Neural progenitor cell (in vitro differentiated cells): ENCODE measurements at places on chromosomes 13 and 19.

GRCh38 chr13:57437587-57437986, 194.0 kb upstream of the PCDH17 start:
- no peak overlapping the region for H3K27ac ChIP-seq
- DNase-seq = no peak
- H3K27me3 ChIP-seq = no peaks in the 10 kb centered on the region

DNA sequence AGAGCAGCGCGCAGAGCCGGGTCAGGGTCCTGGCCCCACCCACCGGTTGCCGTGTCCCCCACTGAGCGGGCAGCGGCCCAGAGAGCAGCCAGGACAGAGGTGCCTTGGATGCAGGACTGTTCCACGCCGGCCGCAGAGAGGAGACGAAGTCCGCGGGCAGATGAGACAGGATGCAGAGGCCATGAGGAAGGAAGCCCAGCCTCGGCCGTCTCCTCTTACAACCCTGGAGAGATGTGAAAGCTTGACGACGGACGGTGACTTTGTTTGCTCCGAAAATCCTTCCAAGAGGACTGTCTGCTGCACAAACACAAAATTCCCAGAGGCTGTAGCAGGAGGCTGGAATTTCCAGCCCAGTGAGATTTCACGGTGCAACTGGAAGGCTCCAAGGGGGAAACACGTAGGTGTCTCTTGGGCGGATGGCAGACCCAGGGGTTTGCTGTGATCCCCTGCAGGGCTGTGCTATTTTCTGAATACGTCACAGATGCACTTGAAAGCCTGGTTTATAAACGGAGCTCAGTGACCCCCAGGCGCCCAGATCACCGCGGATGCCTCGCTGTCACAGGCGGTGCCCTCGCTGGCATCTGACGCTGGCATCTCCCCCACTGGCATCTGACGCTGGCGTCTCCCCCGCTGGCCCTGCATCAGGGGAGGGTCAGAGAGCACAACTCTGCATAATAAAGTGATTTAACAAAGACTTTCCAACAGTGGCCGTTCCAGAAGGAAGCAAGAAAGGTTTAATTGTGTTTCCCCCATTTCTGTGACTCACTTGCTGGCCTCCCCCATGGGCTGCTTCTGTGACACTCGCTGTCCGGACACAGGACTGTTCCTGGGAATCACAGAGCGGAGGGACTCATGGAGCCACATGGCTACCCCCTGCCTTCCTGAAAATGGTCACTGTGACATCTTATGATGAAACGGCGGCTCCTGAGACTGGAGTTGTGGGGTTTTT, 62.0 kb upstream of the C13orf46 start:
- no peaks in the 10 kb centered on the region for H3K27me3 ChIP-seq
- H3K36me3 ChIP-seq = no peaks in the 10 kb centered on the region
- DNase-seq = peak; percentile 51
- no peak overlapping the region for H3K27ac ChIP-seq
- no peak overlapping the region for H3K4me3 ChIP-seq
- peaks cover 22% of the 10 kb centered on the region for H3K4me1 ChIP-seq

GRCh38 chr19:996051-996838, 4.0 kb upstream of the GRIN3B start:
- DNase-seq = peak; percentile 62
- H3K36me3 ChIP-seq = no peaks in the 10 kb centered on the region

- no peaks in the 10 kb centered on the region for H3K27me3 ChIP-seq
- DNase-seq = peak; percentile 49
- no peak overlapping the region for H3K27ac ChIP-seq
- no peaks in the 10 kb centered on the region for H3K36me3 ChIP-seq
Observed at GRCh38 chr19:33396701-33397535, 23.4 kb downstream of the CEBPG start.

DNA sequence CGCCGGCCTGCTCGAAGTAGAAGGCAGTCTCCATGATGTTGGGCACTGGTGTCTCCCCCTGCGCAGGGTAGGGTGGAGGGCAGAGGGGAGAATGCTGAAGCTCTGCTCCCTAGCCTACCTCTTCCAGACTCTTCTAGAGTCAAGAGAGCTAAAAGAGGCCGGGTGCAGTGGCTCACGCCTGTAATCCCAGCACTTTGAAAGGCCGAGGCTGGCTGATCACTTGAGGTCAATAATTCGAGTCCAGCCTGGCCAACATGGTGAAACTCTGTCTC, 10.2 kb downstream of the RSPH6A start:
- no peaks in the 10 kb centered on the region for H3K36me3 ChIP-seq
- H3K27me3 ChIP-seq = no peaks in the 10 kb centered on the region
- no peak for DNase-seq
- no peak overlapping the region for H3K27ac ChIP-seq
- H3K4me1 ChIP-seq = no peaks in the 10 kb centered on the region

GRCh38 chr13:111422348-111422747, 101.9 kb downstream of the TEX29 start:
- no peak overlapping the region for H3K4me3 ChIP-seq
- no peaks in the 10 kb centered on the region for H3K36me3 ChIP-seq
- no peaks in the 10 kb centered on the region for H3K4me1 ChIP-seq
- no peak overlapping the region for H3K27ac ChIP-seq
- no peak for DNase-seq
- H3K27me3 ChIP-seq = no peaks in the 10 kb centered on the region

DNA sequence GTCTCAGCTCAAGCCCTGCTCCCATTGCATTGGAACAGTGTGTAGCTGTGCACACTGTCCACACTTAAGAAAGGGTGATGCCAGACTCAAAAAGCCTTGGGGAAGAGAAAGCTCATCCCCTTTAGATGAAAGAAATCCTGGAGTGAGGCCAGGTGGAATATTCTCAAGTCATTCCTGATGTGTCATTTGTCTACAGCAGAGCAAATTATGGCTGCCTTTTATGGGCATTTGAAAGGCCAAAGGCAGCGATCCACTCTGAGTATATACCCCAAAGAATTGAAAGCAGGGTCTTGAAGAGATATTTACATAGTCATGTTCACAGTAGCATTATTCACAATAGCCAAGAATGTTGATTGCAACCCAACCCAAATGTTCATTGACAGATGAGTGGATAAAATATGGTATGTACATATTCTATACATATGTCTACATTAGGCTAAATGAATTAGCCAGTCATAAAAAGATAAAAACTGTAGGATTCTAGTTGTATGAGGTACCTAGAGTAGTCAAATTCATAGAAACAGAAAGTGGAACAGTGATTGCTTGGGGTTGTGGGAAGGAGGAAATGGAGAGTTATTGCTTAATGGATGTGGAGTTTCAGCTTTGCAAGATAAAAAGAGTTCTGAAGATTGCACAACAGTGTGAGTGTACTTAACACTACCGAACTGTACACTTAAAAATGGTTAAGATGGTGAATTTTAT, 214.9 kb downstream of the KCNRG start:
- peaks cover 6% of the 10 kb centered on the region for H3K4me1 ChIP-seq
- no peaks in the 10 kb centered on the region for H3K27me3 ChIP-seq
- no peak overlapping the region for H3K4me3 ChIP-seq
- DNase-seq = no peak
- H3K27ac ChIP-seq = no peak overlapping the region

DNA sequence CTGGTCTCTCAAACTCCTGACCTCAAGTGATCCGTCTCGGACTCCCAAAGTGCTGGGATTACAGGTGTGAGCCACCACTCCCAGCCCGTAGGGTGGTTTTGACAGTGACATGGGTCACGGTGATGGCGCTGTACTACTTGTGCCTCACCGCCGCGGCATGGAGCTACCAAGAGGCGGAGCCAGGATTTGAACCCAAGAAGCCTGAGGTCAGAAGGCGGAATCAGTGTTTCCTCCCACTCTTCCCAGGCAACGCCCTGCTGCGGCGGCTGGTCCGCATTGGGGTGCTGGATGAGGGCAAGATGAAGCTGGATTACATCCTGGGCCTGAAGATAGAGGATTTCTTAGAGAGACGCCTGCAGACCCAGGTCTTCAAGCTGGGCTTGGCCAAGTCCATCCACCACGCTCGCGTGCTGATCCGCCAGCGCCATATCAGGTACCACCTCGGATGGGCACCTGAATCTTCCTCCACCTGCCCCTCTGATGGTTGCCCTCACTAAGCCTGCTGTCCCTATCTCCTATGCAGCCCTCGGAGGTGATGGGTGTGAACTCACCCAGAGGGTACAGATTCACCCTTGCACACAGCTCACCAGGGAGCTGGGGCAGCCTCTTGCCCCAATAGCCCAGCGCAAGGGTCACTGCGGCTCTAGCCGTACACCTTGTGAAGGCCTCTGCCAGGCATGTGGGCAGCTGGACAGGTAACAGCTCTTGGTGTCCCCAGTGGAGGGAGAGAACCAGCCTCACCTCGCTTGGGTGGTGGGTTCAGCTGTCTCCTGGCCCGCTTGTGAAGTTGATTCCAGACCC, 5.6 kb downstream of the RPS9 start:
- DNase-seq = no peak
- peaks cover 33% of the 10 kb centered on the region for H3K4me1 ChIP-seq
- H3K36me3 ChIP-seq = peaks cover 17% of the 10 kb centered on the region
- no peaks in the 10 kb centered on the region for H3K27me3 ChIP-seq
- no peak overlapping the region for H3K27ac ChIP-seq
- H3K4me3 ChIP-seq = no peak overlapping the region

DNA sequence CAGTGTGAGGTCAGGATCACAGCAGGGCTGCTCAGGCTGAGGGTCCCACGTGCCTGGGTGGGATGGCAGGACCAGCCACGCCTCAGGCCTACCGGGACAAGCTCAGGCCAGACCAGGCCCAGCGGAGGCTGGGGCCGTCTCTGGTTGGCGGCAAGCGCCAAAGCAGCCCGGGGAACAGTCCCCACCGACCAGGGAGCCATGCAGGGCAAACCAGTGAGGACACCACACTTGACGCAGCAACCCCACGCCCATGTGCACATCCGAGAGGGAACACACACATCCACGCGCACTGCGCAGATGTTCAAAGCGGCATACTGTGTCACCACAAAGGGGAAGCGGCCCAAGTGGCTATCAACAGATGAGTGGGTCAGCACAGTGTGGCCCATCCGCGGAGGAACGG, 15.2 kb downstream of the IZUMO4 start:
- no peak for DNase-seq
- no peak overlapping the region for H3K27ac ChIP-seq
- H3K4me1 ChIP-seq = no peaks in the 10 kb centered on the region

GRCh38 chr13:101291646-101292515, 124.4 kb downstream of the NALCN start:
- no peak for DNase-seq
- H3K36me3 ChIP-seq = no peaks in the 10 kb centered on the region
- H3K27me3 ChIP-seq = no peaks in the 10 kb centered on the region
- H3K27ac ChIP-seq = no peak overlapping the region
- H3K4me1 ChIP-seq = peaks cover 4% of the 10 kb centered on the region

- no peak for DNase-seq
- H3K27me3 ChIP-seq = no peaks in the 10 kb centered on the region
- peaks cover 16% of the 10 kb centered on the region for H3K4me1 ChIP-seq
- H3K36me3 ChIP-seq = no peaks in the 10 kb centered on the region
Observed at GRCh38 chr13:100069278-100069677, 19.6 kb upstream of the PCCA start.

GRCh38 chr13:105471673-105472072, 1063.8 kb downstream of the EFNB2 start:
- no peak for DNase-seq
- H3K27me3 ChIP-seq = no peaks in the 10 kb centered on the region
- peaks cover 14% of the 10 kb centered on the region for H3K4me1 ChIP-seq
- no peak overlapping the region for H3K4me3 ChIP-seq
- no peak overlapping the region for H3K27ac ChIP-seq
- no peaks in the 10 kb centered on the region for H3K36me3 ChIP-seq

- no peak within 1 kb of the TSS for H3K27ac ChIP-seq
- peak within 1 kb of the TSS; percentile 45 for H3K4me3 ChIP-seq
- peaks cover 6% of the 10 kb centered on the region for H3K4me1 ChIP-seq
- peak; percentile 70 for DNase-seq
Observed at GRCh38 chr19:14072535-14073260, at the start of gene MISP3. Gene MISP3, plus strand, starts transcription at chr19:14072786. Its CDS starts 524 bp downstream, at chr19:14073310.

DNA sequence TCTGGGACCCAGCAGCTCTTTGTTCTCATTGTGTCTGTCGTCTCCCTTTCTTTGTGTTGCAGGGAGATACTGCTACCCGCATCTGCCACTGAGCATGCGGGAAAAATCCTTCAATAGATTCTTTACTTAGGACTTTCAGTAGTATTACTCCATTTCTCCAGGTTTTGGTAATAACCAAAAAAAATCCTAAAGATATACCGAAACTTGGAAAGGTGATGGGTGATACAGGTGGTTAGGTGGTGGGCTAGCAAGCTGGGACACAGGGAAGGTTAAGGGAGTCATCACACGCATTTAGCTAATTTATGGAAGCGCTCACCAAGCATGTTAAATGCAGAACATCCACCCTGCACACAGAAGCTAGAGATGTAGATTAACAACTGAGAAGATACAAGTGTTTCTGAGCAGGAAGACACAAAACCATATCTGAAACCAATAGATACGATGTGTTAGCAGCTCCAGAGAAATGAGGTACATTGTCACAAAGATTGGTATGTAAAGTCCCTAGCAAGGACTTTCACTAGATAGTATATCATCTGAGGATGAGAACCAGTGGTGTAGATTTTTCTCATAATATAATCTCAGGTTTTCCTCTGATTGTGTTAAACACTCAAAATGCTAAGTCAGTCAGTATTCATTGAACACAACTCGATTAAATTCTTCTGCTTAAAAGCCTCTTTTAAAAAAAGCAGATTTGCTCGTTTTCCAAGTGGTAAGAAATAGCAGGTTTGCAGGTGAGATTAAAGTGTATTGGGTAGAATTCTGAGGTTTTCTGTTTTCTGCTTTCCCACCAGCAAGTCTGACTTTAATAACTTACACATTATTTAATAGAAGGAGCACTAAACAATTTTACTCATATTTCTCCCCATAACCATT, 1.2 kb upstream of the SLAIN1 start:
- peaks cover 3% of the 10 kb centered on the region for H3K36me3 ChIP-seq
- DNase-seq = peak; percentile 69
- peaks cover 36% of the 10 kb centered on the region for H3K4me1 ChIP-seq
- no peak overlapping the region for H3K27ac ChIP-seq
- peak overlapping the region; percentile 83 for H3K4me3 ChIP-seq

- no peaks in the 10 kb centered on the region for H3K36me3 ChIP-seq
- no peak overlapping the region for H3K4me3 ChIP-seq
- no peak for DNase-seq
- H3K27me3 ChIP-seq = no peaks in the 10 kb centered on the region
- H3K4me1 ChIP-seq = no peaks in the 10 kb centered on the region
- no peak overlapping the region for H3K27ac ChIP-seq
Observed at GRCh38 chr13:74114202-74114601, 20.0 kb downstream of the KLF12 start.

GRCh38 chr13:75685239-75685697, 49.1 kb downstream of the LMO7 start:
- H3K4me3 ChIP-seq = no peak overlapping the region
- H3K36me3 ChIP-seq = no peaks in the 10 kb centered on the region
- DNase-seq = peak; percentile 49
- no peaks in the 10 kb centered on the region for H3K4me1 ChIP-seq

GRCh38 chr13:33229446-33230177, 55.9 kb downstream of the STARD13 start:
- H3K4me3 ChIP-seq = no peak overlapping the region
- peak; percentile 10 for DNase-seq
- no peaks in the 10 kb centered on the region for H3K36me3 ChIP-seq
- H3K4me1 ChIP-seq = peaks cover 10% of the 10 kb centered on the region
- H3K27me3 ChIP-seq = no peaks in the 10 kb centered on the region

- H3K4me3 ChIP-seq = no peak overlapping the region
- no peaks in the 10 kb centered on the region for H3K27me3 ChIP-seq
- H3K27ac ChIP-seq = no peak overlapping the region
- no peaks in the 10 kb centered on the region for H3K36me3 ChIP-seq
- DNase-seq = no peak
- peaks cover 25% of the 10 kb centered on the region for H3K4me1 ChIP-seq
Observed at GRCh38 chr13:106657104-106657503, 89.2 kb upstream of the ARGLU1 start.

GRCh38 chr19:6540918-6541689, 10.3 kb downstream of the TNFSF9 start:
- no peaks in the 10 kb centered on the region for H3K4me1 ChIP-seq
- no peak overlapping the region for H3K27ac ChIP-seq
- no peak for DNase-seq
- peaks cover 3% of the 10 kb centered on the region for H3K27me3 ChIP-seq
- H3K4me3 ChIP-seq = no peak overlapping the region
- H3K36me3 ChIP-seq = no peaks in the 10 kb centered on the region
